ENCODE measurements at places on chromosomes 3 and 15. TPM values are rescaled to one million over a fixed set of nuclear protein-coding genes. Genes with fewer than 3 reads are reported as not detected.

The IL17RB gene
- 16.7 TPM for polyA plus RNA-seq

GRCh38 chr15:67790610-67791319, 34.5 kb upstream of the SKOR1 start:
- no peak for DNase-seq

- peak; percentile 54 for DNase-seq
These were observed at the start of gene FBLN2 for GRCh38 chr3:13548696-13549622. Gene FBLN2, plus strand, starts transcription at chr3:13549125. Its CDS starts 21,231 bp downstream, at chr3:13570356.

- no peak for DNase-seq
These were observed 77.2 kb downstream of the NBEAL2 start for GRCh38 chr3:47056705-47057104.

DNA sequence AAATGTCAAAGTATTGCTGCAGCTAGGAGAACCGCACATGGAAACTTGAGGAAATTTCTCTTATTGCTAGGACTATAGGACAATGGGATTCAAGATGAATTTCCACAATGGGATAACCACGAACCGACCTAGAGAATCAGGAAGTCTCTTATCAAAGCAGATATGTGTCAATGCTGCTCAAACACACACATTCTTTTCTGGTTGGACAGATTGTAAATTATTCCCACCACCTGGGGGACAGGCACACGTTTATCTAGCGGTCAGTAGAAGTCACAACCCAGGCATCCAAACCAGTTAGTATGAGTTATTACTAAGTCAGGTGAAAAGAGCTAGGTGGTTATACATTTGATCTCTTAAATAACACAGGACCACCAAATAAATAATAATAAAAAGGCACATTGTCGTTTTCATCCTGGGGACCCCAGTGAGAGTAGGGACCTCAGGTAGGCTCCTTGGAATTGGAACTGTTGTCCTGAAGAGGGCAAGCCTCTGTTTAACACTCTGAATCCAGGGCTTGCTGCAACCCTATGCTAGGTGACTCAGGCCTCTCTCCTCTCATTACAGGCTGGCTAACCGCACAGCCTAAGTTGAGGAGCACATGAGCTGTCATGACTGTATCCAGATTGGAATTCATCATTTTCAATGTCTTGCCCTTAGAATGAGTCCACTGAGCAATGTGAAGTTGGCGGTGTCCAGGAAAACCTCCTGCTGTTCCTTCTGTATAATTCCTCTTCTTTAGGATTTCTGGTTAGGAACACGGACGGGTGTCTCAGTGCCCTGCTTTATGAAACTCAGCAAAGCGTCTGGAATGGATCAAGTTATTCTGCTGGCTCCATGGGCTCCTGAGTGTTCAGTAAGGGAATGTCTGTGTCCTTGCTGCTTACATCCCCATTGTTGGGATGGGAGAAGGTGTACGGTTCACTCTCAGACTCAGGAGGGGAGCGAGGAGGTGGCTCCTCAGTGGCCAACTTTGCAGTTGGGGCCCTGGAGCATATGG, 59.0 kb downstream of the CLEC3B start:
- DNase-seq = no peak

GRCh38 chr3:48427630-48427962, 2.3 kb downstream of the PLXNB1 start:
- DNase-seq = no peak

The PLA2G4D gene
- 0.03 TPM for polyA plus RNA-seq

DNA sequence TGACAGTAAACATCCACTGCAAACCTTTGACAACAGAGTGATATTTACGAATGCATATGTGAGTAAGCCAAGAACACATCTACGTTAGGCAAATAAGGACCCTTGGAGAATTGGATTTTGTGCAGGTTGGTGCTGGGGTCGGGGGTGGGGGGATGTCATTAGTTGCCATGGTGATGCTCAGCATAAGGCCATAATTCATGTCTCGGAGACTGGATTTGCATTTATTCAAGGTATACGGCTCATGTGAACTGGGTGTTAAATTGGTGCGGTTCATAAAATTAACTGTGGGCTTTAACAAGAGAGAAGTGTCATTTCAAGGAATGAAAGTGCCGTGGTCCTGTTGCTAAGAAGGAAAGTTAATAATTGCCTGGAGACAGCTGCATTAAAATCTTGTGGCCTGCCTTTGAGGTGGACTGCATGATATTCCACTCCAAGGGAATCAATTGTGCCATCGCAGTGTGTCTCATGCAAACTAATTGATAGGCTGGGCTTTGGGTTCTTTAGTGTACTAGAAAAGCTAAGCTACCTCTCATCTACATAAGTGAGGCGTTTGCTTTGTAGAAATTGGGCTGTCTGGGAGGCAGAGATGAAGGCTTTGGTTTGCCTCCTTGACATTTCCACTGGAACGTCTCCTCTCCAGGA, 228.9 kb upstream of the FEZF2 start:
- no peak for DNase-seq

The SPTBN5 gene
- 1.4 TPM for polyA plus RNA-seq

DNA sequence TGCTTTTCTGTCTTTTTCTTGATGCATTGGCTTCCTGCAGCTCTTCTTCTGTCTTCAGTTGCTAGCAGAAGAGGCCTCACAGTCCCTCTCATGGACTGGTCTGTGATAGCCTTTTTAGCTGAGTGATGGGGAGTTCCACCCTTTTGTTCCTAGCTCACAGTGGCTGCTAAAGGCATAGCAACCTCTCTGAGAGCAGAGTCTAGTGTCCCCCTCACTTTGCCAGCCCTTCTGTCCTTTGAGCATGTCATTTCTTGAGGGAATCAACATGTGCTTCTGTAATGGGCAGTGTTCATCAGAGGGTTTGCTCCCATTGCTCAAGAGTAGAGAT, 44.4 kb downstream of the GAP43 start:
- no peak for DNase-seq

GRCh38 chr3:141268306-141268705, 36.7 kb downstream of the PXYLP1 start:
- DNase-seq = no peak

DNA sequence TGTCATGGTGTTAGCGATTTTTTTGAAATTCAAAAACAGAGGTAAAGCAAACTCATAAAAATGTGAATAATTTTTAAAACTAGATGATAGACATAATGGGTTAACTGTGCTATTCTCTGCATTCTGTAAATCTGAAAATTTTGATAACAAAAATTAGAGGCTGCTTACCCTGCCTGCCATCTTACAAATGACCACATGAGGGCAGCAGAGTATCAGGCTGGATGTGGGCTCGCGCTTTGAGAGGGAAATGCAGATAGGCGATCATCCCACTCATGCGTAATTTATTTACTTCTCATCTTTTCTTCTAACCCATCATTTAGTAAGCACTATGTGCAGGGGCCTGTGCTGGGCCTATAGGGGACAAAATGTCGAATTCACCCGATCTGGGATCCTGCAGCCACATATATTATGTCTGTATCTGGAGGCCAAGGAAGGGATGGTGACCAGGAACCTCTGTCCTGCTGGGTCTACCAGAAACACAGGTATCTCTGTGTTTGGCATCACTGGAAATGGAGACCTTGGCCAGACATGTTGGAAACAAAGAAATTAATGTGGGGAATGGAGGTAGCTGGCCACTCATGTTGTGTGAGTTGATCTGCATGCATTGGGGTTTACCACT, 7.8 kb upstream of the RAD18 start:
- DNase-seq = peak; percentile 44

- peak; percentile 62 for DNase-seq
These were observed 495 bp downstream of the CDC25A start for GRCh38 chr3:48187579-48188265.

DNA sequence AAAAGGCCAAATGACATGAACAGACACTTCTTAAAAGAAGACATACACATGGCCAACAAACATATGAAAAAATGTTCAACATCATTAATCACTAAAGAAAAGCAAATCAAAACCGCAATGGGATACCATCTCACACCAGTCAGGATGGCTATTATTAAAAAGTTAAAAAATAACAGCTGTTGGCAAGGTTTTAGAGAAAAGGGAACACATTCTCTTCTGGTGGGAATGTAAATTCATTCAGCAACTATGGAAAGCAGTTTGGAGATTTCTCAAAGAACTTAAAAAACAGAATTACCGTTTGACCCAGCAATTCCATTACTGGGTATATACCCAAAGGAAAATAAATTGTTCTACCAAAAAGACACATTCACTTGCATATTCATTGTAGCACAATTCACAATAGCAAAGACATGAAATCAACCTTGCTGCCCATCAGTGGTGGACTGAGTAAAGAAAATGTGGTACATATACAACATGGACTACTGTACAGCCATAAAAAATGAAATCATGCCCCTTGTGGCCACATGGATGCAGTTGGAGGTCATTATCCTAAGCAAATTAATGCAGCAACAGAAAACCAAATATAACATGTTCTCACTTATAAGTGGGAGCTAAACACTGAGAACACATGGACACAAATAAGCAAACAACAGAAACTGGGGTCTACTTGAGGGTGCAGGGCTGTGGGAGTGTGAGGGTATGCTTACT, 190.7 kb upstream of the MCTP2 start:
- no peak for DNase-seq

The MYO5C gene
- polyA plus RNA-seq = 22.1 TPM

DNA sequence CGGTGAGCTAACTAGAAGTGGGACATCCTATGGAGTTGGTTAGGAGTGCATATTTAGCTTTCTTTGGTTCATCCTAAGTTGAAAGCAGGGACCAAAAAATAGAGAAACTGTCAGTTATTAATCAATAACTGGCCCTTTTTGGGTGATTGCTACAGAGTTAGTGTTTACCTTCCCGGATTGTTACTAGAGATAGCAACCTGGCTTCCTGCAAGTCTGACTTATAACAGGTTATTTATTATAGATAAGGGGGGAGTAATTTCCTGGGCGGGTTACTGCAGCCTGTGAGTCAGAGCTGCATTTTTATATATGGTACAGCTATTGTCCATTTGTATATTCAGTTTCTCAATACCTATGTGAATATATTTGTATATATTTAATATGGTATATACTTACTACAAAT, 522.0 kb downstream of the MFSD1 start:
- DNase-seq = no peak

DNA sequence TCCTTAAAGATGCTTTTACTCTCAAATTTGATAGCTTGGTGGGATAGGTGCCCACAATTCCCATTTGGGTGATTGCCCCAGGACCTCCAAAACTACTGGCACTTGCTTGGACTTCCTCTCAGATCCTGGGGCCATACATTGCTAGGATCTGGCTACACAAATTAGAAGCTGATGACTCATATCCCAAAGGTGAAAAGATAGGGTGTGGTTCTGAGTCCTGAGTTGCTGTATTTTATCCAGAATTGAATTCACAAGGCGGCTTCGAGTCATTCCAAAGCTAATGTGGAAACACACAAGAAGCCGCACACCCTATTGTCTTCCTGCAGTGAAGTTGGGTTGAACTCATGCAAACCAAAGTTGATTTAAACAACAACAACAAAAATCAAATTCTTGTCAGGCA, 53.4 kb downstream of the DUT start:
- DNase-seq = no peak

DNA sequence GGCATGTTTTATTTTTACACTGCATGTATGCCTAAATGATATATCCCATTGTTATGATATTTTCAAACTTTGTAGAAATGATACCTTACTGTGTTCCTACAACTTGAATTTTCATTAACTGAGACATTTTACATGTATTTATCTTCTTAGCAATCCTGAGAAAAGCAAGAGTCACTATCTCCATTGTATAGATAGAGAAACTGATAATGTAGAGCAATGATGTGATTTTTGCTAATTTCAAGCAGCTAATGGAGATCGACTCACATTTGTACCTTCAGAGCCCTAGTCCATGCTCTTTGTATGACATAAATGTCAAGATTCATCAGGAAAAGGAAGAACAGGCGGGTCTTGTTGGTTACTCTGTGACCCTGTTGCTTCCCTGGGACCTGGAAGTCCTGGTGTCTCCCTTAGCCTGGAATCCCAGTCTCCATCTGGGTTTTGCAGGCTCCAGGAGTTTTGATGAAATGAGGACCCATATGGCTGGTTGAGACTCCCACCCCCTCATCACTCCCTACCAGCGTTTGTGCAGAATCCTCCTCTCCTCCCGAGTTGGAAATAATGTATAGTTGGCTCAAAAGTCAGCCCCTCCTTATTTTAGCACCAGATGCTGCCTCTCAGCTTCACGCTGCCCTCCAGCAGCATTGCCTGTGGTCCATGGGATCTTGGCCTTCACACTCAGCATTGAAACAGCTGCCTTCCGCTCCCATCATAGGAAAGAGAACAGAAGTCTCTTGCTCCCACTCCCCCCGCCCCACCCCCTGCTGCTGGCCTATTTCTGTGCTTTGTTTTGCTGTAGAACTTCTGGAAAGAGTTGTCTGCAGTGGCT, 67.1 kb downstream of the APBA2 start:
- DNase-seq = no peak

The HGD gene
- polyA plus RNA-seq = 73.4 TPM

- DNase-seq = no peak
These were observed 574.5 kb upstream of the KCNMB2 start for GRCh38 chr3:177961784-177962183.

- no peak for DNase-seq
These were observed 93.2 kb upstream of the NEDD4 start for GRCh38 chr15:56086566-56086965.

DNA sequence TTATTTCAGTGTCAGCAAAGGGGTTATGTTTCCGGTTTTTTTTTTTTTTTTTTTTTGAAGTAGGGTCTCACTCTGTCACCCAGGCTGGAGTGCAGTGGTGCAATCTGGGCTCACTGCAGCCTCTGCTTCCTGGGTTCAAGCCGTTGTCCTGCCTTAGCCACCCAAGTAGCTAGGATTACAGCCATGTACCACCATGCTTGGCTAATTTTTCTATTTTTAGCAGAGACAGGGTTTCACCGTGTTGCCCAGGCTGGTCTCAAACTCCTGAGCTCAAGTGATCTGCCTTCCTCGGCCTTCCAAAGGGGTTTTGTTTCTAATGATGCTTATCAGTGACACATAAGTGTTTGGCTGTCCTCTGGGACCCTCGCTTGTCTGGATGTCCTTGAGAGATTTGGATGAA, 235.7 kb upstream of the C2CD4B start:
- DNase-seq = no peak

The GOLGA6B gene
- 0.23 TPM for polyA plus RNA-seq

DNA sequence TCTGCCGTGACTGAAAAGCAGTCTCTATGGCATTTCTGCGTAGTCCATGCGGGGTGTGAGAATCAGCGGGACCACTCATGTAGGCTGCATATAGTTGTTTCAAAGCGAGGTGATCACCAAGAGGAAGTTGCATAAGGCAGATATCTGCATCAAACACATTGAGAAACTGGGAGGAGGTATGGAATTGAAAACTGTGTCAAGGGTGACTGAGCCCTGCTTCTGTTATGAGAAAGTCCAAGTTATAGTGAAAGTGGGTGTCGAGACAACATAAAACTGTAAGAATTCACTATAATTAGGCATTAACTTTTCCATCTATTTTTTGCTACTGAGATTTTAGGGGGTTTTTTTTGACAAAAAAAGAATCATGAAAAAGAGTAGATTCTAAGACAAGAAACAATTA, 109.3 kb downstream of the ZIC1 start:
- no peak for DNase-seq

- DNase-seq = no peak
These were observed 57.8 kb downstream of the EPHB3 start for GRCh38 chr3:184619369-184619768.

- no peak for DNase-seq
These were observed 136.2 kb upstream of the EIF1B start for GRCh38 chr3:40173227-40173721.

- no peak for DNase-seq
These were observed 6.7 kb upstream of the DAPK2 start for GRCh38 chr15:64052925-64053491.

The BOC gene
- polyA plus RNA-seq = 33.3 TPM

GRCh38 chr3:45980819-45981218, 14.8 kb downstream of the FYCO1 start:
- no peak for DNase-seq

GRCh38 chr3:159219231-159219630, 417.4 kb downstream of the MFSD1 start:
- DNase-seq = no peak

The SAMMSON gene
- polyA plus RNA-seq = 0.17 TPM
